ENCODE measurements at places on chromosomes 2 and 18.

DNA sequence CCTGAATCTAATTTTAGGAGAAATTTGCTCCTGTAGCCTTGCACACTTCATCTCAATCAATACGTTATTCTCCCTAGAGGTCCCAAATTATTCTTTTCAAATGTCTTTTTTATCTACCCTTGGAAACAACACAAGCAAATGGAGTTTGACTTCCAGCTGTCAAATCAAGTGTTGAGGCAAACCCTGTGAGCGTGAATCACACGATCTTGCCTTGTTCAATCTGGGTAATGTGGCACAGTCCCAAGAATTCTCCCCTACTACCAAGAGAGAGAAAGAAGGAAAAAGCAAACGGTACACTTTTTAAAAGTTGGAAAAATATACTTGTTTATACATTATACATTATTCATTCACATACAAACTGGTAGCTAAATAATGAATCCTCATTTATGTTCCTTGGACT is 2035.3 kb upstream of the CELF4 start:
- no peak for DNase-seq

DNA sequence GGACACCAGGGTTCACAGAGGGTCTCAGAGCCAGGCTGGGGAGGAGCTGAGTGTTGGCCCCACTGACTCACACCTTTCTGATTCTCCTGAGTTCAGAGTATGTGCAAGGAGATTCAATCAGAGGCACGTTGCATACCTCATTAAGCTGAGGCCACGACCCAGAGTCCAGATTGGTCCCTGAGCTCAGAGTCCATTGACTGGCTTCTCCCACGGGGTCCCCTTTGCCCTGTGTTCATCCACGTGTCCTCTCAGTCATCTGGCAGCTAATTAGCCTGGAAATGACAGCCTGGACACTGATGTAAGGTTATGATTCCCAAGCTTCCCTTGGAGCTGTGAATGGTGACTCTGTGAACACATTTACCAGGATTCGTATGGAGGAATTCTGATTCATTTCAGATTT is 267.2 kb downstream of the SH3BP4 start:
- no peak for DNase-seq

GRCh38 chr2:85888020-85888683 is 638 bp downstream of the ST3GAL5 start:
- DNase-seq, result no peak

DNA sequence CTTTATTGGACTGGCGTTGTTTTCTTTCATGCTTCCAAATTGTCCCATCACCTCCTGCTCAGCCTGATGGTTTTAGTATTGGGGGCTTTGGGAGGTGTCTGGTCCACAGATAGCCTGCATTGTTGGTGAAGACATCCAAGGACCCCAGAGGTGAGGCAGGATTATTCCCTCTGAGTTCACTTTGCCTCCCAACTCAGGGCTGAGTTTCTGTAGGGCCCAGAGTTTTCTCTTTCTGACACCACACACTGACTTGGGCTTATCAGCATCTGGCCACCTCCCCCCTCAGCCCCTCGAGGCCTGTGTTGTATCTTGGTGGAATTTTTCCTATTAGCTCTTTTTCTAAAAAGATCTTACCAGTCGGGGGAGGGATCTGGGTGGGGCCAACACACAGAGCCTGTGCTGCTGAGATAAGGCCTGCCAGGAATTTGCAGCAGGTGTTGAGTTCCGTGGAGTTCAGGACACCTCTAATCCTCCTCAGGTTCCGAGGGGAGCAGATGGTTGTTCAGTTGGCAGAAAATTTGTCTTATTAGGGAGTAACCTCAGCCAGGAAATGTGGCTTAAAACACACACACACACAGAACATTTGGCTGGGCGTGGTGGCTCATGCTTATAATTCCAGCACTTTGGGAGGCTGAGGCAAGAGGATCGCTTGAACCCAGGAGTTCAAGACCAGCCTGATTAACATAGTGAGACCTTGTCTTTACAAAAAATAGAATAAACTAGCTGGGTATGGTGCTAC is 7.3 kb downstream of the EMILIN2 start:
- no peak for DNase-seq

DNA sequence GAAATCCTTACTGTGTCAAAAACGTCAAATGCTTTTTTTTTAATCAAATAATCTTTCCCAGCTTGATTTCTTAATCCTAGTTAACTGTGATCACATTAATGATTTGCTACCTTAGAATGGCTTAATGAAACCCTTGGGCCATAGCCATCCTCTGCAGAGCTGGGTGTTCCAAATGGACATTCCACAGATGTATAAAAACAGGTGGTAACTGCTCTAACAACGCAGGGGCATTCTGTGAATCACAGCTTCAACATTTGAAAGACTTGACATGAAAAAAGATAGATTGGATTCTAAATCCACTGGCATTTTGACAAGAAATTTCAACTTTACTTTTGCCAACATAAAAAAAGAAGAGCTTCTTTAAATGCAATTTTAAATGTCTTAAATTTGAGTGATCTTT is 69.8 kb upstream of the RASGRP3 start:
- no peak for DNase-seq

DNA sequence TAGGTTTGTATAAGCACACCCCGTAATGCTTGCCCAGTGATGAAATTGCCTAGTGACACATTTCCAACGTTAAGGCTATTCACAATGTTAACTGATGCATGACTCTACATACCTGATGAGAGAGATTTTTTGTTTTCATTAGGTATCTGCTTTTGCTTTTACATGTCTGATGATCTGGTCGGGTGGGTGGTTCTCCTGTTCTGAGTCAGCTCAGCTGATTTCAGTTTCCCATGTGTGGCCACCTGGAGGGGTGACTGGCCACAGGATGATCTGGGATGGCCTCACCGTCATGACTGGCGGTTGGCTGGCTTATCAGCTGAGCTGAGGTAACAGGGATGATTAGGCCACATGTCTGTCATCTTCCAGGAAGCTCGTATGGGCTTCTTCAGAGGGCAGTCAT is 33.8 kb upstream of the ACYP2 start:
- no peak for DNase-seq

- DNase-seq, result no peak
These were observed 26.3 kb downstream of the ITM2C start for GRCh38 chr2:230891064-230891463.

- no peak for DNase-seq
These were observed 692 bp upstream of the RAX start for GRCh38 chr18:59273759-59274532.

GRCh38 chr2:86105252-86105968 is at the start of gene POLR1A:
POLR1A (minus strand) TSS chr2:86105886; CDS start chr2:86105776, 110 bp downstream.
- peak; percentile 88 for DNase-seq

DNA sequence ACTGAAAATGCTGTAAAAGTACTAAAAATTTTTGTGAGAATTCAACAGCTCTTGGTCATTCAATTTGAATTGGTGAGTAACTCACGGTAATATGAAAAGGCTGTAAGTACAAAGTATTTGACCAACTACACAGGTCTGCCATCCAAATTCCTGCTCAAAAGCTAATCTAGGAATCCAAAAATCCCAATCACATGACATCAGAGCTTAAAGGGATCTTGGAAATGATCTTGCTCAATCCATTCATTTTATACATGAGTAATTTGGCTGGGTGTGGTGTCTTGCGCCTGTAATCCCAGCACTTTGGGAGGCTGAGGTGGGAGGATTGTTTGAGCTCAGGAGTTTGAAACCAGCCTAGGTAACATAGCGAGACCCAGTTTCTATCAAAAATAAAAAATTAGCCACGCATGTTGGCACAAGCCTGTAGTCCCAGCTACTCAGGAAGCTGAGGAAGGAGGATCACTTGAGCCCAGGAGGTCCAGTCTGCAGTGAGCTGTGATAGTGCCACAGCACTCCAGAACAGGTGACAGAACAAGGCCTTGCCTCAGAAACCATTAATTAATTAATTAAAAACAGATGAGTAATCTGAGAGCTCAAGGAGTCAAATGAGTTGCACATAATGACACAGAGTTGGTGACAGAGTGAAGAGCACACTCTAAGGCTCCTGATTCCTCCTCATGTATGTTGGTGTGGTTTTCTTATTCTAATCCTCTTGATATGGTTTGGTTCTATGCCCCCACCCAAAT is 19.8 kb downstream of the SPIRE1 start:
- no peak for DNase-seq

DNA sequence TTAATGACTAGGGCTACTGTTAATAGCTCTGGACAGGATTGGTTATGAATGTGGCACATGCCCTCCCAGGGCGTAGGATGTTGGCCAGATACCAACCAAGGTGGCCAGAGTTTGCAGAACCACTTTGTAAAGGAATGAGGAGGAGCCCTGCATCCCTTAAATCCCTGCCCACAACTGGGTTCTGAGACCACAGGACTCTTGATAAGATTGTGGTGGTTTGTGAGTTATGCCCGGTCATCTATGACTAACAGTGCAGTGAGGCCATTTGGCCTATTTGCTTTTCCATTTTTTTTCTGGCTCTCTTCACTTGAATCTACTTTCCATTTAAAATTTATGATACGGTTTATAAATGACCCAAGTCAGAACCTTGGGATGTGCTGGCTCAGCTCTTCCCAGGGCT is 294.5 kb downstream of the PRKCE start:
- no peak for DNase-seq

- DNase-seq, result no peak
These were observed 86.7 kb downstream of the ACAA2 start for GRCh38 chr18:49726675-49726963.

DNA sequence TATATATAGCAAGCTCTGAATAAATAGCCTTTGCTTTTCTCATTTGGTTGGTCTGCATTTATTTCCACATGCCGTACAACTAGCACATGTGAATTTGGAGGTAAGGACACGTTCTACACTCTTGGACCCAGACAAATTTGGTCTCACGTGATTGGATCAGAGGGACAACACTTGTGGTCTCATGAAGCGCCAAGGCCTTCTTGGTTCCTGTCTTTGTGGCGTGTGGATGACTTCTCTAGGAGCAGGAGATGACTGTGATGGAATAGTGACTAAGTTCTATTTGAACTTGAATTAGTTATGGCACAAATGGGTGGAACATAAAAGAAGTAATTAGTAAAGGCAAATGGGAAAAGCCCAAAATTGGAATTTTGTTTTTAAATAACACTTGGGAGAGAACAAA is 206.9 kb downstream of the BCL2 start:
- DNase-seq, result no peak

DNA sequence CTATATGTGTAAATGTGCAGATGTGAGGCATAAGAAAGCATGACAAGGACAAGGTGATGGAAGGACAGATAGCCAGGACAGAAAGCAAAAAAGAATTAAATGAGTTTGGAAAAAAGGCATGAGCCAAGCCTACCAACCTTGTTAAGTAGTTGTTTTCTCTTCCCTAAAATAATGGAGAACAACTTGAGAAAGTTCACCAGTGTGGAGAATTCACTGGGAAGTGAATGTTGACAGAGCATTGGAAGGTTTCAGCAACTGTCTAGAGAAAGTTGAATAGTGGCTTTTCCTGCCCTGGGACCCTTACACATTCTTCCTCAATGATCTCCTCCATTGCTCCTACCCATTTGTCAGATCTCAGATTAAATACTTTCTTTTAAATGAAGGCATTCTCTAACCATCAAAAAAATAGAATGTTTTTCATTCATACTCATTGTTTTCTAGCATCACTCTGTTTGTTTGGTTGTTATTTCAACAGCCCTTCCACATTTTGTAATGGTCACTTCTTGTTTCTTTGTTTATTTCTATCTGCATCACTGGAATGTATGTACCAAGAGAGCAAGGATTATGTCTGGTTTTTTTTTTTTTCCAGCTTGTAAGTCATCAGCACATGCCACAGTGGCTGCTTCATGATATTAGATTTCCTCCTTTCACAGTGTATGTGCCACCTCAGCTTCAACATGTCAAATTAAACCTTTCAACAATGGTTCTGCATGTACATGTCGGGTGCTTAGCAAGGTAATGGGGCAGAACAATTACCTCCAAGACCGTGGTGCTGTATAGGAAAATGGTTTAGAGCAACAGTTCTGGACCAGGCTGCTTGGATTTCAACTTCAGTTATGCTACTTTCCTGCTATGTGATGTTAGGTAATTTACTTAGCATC is 586.0 kb upstream of the VRK2 start:
- peak; percentile 3 for DNase-seq

GRCh38 chr2:232668805-232669444 is 28.2 kb upstream of the GIGYF2 start:
- DNase-seq, result no peak

DNA sequence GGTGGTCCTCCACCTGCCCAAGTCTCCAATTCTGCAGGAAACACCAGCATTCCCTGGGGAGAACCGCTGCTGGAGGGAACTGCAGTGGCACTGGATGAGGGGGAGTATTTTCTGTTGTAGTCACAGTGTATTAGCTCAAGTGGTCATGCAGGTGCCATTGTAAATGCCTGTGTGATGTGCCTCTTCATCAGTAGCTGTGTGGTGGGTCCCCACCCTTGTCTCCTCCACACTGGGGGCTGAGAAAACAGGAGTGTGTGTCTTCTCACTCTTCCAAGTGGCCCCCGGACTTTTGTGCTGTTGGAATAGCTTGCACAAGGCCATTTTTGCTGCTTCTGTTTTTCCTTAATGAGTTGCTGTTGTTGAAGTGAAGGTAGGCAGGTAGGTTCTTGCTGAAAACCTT is 8.7 kb downstream of the NCK2 start:
- DNase-seq, result no peak

GRCh38 chr2:196917802-196918201 is 8.7 kb downstream of the PGAP1 start:
- DNase-seq, result no peak

GRCh38 chr2:58376592-58376991 is 135.5 kb upstream of the FANCL start:
- DNase-seq, result no peak

GRCh38 chr18:47799376-47799775 is 131.1 kb downstream of the SMAD2 start:
- DNase-seq, result no peak

GRCh38 chr2:43240766-43241150 is 14.4 kb upstream of the ZFP36L2 start:
- no peak for DNase-seq

DNA sequence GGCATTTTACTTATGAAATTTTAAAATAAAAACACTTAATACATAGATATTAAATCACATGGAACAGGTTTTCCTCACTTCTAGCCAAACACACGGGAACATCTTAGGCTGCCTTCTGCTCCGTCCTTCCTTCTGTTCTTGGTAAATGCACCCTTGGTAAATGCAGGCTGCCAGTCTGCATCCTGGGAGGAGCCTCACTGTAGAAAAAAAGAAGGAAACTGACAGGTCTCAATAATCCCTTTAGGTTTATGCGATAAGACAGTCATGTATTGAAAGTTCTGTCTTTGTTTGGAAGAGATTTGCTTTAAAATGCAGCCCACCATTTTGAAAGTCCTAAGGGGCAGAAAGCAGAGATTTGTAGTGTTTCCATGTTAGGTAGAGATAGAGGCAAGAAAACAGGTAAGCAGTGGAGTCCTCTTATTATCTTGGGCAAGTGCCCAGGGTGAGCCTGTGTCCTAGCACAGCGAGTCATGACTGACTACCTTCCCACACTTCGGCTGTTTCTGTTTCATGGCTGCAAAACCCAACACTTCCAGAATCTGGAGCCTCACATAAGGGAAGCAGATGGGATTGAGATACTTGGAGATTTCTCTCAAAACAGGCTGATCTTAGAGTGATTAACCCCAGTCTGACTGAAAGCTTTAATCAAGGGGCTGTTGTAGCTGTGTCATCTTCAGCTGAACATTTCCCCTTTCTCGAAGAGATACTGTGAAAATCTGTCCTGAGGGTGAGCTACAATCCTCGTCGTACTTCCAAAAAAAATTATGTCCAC is 131.4 kb upstream of the MAP3K20 start:
- no peak for DNase-seq

- no peak for DNase-seq
These were observed 96.3 kb upstream of the ASB18 start for GRCh38 chr2:236360496-236360895.

GRCh38 chr2:172375251-172375650 is 52.1 kb upstream of the ITGA6 start:
- DNase-seq, result no peak
